Liver (tissue), 10 donors: ENCODE measurements at places on chromosomes 16 and 17. TPM values are rescaled to one million over a fixed set of nuclear protein-coding genes. Genes with fewer than 3 reads are reported as not detected.

SHISA9 gene
- polyA plus RNA-seq, result not detected

TBC1D3C gene
- polyA plus RNA-seq, result not detected

TMEM220 gene
- polyA plus RNA-seq, result 30.0 TPM

FBXW10 gene
- 0.20 TPM for polyA plus RNA-seq

EPN3 gene
- 0.06 TPM for polyA plus RNA-seq
